Stomach (tissue), 19 donors: ENCODE measurements at places on chromosomes 6 and 20. TPM values are rescaled to one million over a fixed set of nuclear protein-coding genes. Genes with fewer than 3 reads are reported as not detected.

Gene RALGAPB
- 5.4 TPM for polyA plus RNA-seq

Gene VIP
- not detected for polyA plus RNA-seq

Gene TFAP2B
- not detected for polyA plus RNA-seq

Gene CST7
- polyA plus RNA-seq: 2.5 TPM

Gene CDSN
- polyA plus RNA-seq: not detected

Gene TCP11
- 0.25 TPM for polyA plus RNA-seq
